BJ (cell line): ENCODE measurements at places on chromosomes 11 and 22.

GRCh38 chr11:75931124-75931523 is 116.1 kb downstream of the UVRAG start:
- no peak for DNase-seq

DNA sequence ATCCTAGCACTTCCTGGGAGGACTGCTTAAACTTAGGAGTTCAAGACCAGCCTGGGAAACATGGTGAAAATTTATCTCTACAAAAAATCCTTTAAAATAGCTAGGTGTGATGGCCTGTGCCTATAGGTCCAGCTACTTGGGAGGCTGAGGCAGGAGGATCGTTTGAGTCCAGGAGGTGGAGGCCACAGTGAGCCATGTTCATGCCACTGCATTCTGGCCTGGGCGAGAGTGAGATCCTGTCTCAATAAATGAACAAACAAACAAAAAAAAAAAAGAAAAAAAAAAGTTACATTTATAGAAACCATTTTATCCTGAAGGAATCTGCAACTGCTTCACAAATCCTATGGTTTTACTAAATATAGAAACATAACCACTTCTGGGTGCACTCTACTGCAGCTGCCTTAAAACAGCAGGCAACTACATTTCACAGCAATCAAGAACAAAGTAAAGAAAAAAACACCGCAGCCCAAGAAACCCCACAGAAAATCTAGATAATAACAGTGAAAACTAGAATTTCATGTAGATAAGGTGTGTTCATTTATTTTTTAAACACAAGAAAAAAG is 75.9 kb upstream of the GAB2 start:
- DNase-seq, result no peak

- no peak for DNase-seq
Measured at GRCh38 chr11:94539420-94539819, 4.3 kb upstream of the FUT4 start.

GRCh38 chr22:36101756-36102155 is 58.8 kb downstream of the APOL3 start:
- DNase-seq, result no peak
